ENCODE measurements at places on chromosomes 5 and 9.
A peak's percentile ranks its signal among the peaks of the same experiment; 100 is the strongest.

GRCh38 chr9:97468658-97469448 lies 32.6 kb upstream of the TMOD1 start:
- DNase-seq = peak; percentile 76

DNA sequence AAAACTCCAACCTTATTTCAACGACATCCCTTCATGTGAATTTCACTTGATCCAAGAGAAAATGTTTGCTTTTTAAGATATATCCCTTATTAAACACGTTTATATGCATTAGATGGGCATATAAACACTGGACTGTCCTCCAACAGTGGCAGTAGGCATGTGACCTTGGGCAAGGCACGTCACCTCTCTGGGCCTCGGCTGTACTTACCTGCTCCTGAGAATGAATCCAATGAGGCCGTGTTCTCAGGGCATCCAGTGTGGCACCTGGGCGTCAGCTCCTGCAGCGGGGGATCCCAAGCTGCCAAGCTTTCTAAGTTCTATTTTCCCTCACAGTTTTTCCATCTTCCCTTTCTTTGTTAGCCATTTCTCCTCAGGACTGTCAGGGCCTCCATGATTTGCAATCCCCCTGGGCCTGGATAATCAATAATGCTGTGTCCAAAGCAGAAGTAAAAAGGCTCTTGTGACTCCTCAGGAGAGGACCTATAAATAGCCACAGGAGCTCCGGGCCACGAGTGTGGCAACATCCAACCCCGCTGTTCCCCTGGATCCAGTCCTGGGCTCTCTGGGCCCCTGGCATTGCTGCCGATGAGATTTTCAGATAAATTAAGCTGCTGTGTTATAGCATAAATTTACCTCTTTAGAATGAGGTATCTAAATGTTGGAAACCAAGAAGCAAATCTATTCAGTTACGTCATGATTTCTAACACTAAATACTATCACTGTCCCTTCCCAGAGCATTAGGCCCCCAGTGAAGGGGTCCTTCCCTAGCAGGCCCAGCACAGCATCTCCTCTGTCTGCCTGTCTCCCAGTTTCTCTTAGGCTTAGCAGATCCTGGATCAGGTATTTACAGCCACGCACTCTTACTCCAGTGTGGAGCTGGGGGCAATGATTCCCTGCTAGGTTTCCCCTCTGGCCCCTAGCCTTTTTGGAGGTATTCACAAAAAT lies 76.8 kb downstream of the PTPN3 start:
- no peak for DNase-seq

DNA sequence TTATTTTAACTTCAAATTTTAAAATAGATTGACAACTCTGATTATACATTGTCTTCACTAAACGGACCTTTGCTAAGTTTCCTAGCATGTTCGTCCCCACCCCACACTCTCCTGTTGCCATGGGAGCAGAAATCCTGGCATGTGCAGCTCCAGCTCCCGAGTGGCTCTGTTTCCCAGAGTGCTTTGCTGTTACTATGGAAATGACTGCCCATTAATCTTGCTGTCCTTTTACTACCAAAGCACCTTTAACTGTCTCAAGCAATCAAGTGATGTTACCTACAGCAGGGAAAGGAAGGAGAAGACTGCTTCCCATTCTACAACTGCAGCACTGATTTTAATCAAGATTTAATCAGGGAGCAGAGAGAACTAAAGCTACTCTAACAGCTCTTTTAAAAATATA lies 212.0 kb upstream of the KIF2A start:
- peak; percentile 49 for DNase-seq

GRCh38 chr5:12647613-12648012 lies 743.4 kb upstream of the CTNND2 start:
- no peak for DNase-seq

GRCh38 chr5:135248801-135249231 lies 150.2 kb downstream of the MACROH2A1 start:
- no peak for DNase-seq

GRCh38 chr5:151601391-151601790 lies 10.3 kb upstream of the FAT2 start:
- DNase-seq = no peak

DNA sequence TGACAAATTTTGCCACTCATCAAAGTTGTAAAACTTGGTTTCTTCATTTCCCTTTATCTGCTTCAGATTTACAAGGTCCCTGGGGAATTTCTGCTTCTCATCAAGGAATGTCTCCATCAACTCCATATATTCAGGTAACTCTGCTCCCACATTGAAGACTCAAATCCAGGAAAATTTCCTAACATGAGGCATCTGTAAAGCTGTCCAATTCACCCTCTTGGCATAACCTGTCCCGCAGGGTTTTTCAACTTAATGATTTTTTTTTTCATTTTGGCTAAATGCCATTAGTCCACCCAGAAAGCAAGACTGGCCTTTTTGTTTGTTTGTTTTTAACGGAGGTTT lies 50.2 kb upstream of the SLC30A5 start:
- DNase-seq = peak; percentile 16
